Cardiac ventricle fibroblast (primary cell): ENCODE measurements at places on chromosomes 6 and 20. TPM values are rescaled to one million over a fixed set of nuclear protein-coding genes. Genes with fewer than 3 reads are reported as not detected.

GRIK2 gene
- total RNA-seq, result 0.31 and 0.44 TPM in 2 replicates

NMBR gene
- total RNA-seq, result not detected in 2 replicates

BCAS1 gene
- 0.06 TPM in 1 of 2 replicates, not detected in the other for total RNA-seq

MCCD1 gene
- not detected in 2 replicates for total RNA-seq

CLPSL2 gene
- total RNA-seq, result not detected in 2 replicates

C20orf204 gene
- 0.34 and 0.87 TPM in 2 replicates for total RNA-seq

CD24 gene
- 0.12 and 0.15 TPM in 2 replicates for total RNA-seq

MMP24OS gene
- total RNA-seq, result 26.0 and 28.8 TPM in 2 replicates

PSORS1C2 gene
- total RNA-seq, result not detected in 2 replicates

BPIFA1 gene
- not detected in 2 replicates for total RNA-seq

GPR6 gene
- not detected in 2 replicates for total RNA-seq

ACOT8 gene
- total RNA-seq, result 22.9 and 27.6 TPM in 2 replicates

SULF2 gene
- total RNA-seq, result 16.9 and 30.5 TPM in 2 replicates
